CD4-positive, alpha-beta T cell treated with Interferon gamma for 1 hour (primary cell): ENCODE measurements at places on chromosomes 11 and 22.

GRCh38 chr11:113339929-113340589 lies 25.7 kb downstream of the TTC12 start:
- no peak for DNase-seq

DNA sequence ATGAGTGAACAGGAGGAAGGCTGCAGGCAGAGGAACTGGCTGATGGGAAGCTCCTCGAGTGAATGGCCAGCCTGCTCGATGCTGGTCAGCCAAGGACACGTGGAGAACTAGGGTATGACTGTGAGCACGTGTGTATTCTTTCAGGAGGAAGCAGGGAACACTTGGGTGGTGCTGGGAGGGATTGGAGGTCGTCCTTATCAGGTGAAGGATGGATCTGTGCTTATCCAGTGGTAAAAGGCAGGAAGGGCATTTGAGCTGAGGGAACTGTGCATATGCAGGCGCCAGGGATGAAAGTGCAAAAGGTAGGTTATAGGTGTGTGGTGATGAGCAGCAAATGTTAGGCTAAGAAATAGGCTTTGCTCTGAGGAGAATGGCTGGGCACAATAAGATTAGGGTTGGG lies 9.7 kb upstream of the SLCO2B1 start:
- DNase-seq, result no peak

DNA sequence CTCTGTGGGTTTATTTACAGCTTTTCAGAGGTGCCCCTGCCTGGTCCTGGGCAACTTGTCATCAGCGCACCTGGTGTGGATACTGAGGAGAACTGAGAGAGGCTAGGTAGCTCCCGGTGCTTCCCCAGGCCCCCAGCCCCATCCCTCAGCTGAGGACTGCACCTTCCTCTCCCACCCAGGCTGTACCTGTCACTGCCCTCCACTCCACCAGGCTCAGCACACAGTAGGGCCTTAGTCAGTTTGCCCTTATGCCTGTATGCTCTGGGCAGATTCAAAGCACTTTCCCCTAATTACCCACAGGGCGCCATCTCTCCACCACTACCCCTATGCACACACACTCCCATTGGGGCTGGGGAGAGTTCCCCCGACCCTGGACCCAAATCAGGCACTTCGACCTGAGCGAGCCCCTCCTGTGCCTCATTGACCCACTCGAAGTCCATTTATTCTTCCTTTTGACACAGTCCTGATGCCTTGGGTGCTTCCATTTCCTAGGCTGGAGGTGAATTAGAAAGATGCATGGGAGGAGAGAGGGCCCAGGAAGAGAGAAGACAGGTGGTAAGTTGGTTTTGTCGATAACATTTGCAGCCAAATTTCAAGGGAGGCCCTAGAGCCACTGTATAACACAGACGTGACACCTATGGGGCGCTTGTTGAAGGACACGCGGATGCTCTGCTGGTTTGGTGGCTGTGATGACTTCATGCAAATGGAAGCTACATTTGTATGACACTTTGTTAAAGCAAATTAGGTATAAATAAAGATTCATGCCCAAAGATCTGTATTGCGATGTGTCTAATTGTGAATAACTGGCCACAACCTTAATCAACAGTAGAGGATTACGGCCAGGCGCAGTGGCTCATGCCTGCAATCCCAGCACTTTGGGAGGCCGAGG lies 13.8 kb upstream of the PICK1 start:
- DNase-seq, result no peak

- no peak for DNase-seq
Observed at GRCh38 chr11:105448703-105449079, 161.2 kb upstream of the GRIA4 start.

DNA sequence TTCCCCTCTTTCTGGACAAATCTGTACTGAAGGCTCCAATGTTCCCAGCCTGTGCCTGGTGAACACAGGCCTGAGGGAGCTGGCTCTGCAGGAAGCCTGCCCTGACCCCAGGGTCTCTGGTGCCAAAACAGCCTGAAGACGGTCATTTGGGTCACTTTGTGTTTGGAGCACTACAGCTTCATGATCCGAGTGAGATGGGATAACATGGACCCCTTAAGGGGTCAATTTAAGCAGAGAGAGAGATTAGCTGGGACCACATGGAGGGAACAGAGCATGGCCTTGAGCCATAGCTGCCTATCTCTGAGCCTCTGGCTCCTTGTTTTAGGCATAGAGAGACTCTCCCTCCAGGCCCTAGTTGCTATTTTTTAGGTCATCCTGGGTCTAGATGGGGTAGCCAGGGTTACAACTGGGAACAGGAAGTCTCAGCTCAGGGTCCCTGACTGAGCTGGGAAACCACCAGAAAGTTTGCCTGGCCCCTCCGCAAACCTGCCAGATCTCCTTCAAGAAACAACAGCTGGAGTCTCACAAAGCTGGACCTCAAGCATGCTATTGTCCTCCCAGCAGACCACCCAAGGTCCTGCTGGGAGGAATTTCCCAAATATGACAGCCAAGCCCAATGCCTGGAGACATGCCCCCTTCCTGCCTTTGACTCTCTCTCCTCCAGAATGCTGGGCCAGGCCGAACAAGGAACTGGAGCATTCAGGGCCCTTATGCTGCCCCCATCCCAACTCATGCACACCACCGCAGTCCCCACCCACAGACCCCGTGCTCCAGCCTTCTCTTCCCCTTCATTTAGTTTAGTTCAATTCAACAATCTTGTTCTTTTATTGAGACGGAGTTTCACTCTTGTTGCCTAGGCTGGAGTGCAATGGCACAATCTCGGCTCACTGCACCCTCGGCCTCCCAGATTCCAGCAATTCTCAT lies 4.0 kb downstream of the SLCO2B1 start:
- no peak for DNase-seq
